ENCODE measurements at places on chromosomes 6 and 20.
A peak's percentile ranks its signal among the peaks of the same experiment; 100 is the strongest.

GRCh38 chr6:14584450-14584849 lies 466.9 kb downstream of the CD83 start:
- DNase-seq, result no peak

DNA sequence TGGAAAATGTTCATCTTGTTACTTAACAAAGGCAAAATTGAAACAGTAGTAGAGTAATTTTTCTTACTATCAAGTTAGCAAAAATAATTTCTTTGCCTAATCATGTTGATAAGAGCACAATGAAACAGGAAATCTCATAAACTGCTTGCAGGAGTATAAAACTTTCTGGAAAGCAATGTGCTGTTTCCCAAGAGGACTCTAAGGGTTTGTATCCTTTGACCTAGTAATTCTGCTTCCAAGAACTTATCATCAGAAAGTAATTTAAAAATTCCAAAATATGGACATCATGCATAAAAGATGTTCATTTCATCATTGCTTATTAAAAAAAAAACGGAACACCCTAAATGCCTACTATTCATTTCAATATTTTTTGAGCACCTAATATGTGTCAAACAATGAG lies 46.1 kb upstream of the TNFAIP3 start:
- DNase-seq, result no peak

DNA sequence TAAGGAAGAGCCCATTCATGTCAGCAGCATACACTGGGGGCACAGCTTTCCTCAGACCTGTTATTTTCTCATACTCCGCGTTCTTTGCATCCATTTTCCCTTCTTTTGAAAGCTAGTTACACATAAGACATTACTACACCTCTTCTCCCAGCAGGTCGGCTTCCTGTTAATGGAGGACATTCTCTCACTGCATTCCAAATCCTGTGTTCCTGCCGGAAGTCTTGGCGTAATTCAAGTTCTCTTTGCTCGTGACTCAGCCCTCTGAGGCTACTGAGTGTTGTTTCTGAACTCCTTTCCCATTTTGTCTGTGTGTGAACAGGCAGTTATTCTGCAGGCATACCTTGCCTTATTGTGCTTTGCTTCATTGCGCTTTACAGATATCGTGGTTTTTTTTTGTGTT lies 97.5 kb upstream of the ZBTB24 start:
- DNase-seq, result no peak

DNA sequence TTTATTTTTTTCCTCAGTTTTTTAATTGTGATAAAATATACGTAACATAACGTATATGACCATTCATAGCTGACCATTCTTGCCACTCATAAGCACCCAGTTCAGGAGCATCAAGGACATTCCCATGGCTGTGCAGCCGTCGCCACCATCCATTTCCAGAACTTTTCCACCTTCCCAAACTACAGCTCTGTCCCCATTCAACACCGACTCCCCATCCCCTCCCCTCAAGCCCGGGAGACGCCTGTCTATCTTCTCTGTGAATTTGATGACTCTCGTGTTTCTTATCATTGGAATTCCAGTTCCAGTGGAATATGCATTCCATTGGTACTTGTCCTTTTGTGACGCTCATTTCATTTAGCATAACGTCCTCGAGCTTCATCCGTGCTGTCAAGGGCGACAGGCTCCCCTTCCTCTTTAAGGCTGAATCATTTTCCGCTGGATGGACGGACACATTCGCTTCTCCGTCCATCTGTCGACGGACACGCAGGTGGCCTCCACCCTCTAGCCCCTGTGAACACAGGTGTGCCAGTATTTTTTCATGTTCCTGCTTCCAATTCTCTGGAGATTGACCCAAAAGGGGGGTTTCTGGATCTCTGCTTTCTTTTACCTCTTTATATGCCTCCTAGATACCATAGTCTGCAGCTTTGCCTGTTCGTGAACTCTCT lies 88.1 kb downstream of the YTHDF1 start:
- DNase-seq, result no peak

DNA sequence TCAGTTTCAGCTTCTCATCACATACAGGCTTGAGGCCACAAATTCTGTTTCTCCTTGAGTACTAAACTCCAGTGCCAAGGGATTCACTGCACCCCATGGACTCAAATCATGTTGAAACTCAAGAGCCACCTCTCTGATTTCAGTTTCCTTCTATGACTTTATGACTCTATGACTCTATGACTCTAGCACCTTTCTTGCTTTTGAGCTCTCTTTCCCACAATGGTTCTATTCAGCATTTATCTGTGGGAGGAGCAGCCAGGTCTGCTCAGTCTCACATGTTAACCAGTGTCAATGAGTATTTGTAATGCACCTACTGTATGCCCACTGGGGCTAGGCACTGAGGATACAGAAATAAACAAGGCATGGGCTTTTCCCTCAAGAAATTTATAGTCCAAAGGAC lies 14.6 kb upstream of the SLC22A2 start:
- no peak for DNase-seq

DNA sequence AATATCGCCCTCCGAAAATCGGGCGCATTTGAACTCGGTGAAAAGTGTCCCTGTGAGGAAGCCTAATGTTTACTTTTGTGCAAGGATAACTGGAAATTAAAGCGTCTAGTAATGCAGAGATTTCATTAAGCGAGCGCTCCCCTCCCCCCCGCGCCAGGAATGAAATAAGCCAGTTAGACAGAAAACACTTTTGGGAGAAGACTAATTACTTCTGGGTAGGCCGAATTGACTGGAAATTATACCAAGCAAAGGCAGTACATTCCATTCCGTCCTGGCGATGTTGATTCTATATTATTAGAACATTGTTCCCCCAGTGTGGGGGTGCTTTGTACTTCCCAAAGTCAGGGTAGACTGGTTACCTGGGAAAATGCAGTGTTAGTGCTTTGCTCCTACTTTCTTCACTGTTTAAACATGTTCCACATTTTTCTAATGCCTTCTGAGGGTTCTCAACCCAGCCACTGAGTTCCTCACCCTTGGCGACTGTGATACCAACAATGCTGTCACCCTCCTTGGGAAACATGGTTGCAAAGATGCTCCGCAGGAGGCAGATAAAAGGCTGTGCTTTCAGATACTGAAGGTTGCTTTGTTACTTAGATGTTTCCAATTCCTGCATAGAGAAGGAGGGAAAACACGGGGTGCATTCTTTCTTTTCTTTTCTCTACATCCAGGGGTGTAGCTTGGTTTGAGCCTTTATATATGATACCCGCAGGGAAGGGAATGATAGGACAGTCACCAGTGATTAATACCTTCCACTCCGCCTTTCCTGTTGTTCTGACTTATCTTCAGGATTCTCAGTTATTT lies 2.6 kb downstream of the GJA1 start:
- no peak for DNase-seq

DNA sequence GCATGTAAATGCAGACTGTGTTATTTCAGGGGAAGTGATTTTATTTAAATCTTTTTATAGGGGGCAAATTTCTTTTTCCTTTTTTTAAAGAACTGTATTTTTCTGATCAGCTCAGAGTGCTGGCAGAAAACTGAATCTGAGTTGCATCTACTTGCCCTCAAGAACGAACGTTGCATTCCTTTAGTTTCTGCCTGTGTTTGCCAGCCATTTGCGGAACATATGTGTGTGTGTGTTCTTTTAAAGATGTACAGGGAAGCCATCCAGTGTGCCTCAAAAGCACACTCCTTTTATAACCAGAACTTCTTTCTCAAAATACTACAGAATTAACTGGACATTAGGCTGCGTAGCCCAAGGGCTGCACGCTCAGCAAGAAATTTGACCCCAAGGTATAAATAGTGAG lies 25.8 kb upstream of the INSM1 start:
- DNase-seq, result no peak

DNA sequence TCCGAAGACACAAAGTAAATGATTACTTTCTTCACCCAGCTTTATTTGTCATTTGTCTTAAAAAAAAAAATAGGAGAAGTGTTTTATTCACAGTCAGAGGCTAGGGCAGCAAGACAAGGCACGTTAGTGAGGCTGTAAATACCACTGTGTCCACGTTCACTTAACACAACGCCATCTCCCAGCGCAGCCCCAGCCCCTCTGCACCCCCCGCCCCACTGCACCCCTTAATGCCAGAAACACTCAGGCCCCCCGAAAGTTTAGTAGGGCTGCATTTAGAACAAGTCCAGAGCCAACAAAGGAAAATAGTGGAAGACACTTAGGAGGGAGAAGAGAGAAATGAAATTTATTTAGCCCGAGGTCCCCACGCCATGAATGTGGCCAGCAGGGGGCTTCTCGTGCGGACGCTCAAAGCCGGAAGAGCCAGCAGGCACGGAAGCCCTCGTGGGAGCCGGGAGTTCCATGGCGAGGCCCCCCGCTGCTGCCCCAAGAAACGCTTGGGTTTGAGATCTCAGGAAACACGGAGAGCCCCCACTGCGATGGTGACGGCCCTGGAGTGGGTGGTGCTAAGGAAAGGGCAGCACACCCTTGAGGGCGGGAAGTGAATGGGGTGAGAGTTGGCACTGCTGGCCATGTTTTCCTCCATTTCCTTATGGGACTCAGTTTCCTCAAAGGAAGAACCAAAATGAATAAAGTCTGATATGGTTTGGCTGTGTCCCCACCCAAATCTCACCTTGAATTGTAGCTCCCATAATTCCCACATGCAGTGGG lies 50.2 kb downstream of the IYD start:
- peak; percentile 21 for DNase-seq

- no peak for DNase-seq
Measured at GRCh38 chr6:8943073-8943472, 507.7 kb upstream of the SLC35B3 start.

DNA sequence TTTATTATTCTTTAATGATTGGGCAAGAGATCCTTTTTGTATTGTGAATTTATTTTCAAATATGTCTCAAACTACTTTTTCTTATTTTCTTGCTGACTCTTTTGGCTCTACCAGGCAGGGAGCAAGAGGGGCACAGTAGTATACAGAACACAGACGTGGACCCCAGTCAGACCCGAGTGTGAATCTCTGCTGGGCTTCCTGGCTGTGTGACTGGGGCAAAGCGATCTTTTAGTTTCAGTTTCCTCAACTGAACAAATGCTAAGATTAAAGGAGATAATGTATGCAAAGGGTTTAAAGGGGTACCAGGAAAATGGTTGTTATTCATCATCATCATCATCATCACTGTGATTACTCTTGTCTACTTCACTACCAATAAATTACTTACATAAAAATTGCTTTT lies 317.5 kb downstream of the HIVEP2 start:
- DNase-seq, result no peak

- no peak for DNase-seq
Measured at GRCh38 chr20:44866703-44867335, 18.7 kb upstream of the YWHAB start.

DNA sequence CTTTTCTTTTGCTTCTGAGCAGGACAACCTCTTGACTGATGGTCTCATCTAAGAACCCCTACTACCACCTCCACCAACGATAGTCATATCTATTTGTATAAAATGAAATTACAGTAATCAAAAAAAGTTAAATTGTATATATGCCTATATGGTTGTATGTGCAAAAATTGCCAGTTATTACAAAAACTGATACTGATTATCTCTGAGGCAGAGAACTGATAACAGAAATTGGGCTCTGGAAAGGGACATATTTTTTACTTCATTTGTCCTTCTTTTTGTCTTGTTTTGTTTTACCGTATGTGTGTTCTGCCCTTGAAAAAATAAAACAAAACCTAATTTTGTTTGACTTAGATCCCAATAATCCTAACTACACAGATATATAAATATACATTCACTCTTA lies 574.4 kb upstream of the NOX3 start:
- no peak for DNase-seq

- DNase-seq, result no peak
Measured at GRCh38 chr20:4683261-4683660, 38.4 kb upstream of the PRND start.

GRCh38 chr6:133806382-133807140 lies 82.4 kb upstream of the TCF21 start:
- DNase-seq, result no peak

DNA sequence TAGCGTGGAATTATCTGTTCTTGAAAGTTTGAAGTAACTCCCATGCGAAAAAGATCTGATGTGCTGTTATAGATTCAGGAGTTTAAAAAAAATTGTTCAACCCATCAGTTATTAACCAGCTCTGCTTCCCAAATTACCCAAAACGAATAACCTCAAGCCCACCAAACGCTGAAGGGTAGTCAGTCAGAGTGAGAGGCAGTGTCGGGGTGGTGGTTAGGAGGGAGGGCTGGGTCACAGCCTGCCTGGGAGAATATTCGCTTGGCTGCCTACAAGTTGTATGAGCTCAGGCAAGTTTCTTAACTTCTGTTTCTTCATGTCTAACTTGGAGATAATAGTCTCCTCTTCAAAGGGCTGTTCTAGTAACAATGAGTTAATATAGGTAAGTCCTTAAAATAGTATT lies 114.6 kb downstream of the JPH2 start:
- DNase-seq, result no peak

DNA sequence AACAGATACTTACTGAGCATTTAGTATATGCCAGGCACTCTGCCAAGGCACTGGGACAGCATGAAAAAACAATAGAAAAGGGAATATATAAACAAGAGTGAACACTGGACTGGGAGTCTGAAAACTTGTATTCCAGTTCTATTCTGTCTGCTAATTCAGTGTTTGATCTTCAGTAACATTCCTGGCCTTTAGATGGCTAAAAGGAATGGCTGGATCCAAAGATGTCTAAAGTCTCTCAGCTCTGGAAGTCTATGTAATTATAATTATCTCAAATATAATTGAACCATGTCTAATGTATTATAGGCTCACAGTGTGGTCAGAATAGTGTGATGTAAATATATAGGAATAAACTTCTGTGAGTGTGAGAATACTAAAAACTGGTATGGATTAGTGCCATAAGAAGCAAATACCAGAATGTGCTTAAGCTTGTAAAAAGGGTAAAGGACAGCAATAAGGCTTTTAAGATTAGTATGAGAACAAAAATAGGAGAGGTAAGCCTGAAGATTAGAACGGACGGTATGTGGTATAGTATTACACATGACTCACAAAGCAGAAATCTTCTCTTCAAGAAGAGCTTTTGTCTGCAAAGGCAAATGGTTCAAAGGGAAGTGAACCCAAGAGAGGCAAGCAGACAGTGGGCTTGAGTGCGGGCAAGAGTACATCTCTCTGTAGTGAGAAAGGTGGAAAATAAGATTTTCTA lies 68.5 kb downstream of the TMEM200A start:
- no peak for DNase-seq

- no peak for DNase-seq
Measured at GRCh38 chr20:38112261-38112929, 52.7 kb downstream of the TGM2 start.

GRCh38 chr20:41142919-41143318 lies 5.6 kb downstream of the PLCG1 start:
- no peak for DNase-seq

DNA sequence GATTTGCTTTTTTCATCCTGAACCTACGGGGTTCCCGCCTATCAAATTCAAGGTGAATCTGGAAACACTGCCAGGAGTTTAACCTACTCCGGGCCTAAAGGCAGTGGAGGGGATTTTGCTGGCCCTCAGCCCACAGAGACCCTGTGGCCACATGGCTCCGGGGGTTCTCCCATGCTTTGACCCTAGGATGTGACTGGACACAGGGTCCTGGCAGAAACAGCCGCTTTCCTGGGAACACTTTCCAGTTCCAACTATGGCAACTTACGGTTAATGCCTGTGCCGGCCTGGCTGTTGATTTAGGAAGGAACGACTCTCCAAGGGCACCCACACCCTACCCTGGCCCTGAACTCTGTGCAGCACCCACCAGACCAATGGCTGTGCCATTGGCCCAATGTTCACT lies 141.7 kb upstream of the RPS6KA2 start:
- no peak for DNase-seq

- DNase-seq, result no peak
Measured at GRCh38 chr6:143673669-143674068, 4.1 kb upstream of the PHACTR2 start.

- DNase-seq, result peak; percentile 7
Measured at GRCh38 chr20:62143957-62144825, 622 bp downstream of the SS18L1 start.

GRCh38 chr6:161598896-161599295 lies 325.0 kb upstream of the AGPAT4 start:
- no peak for DNase-seq
